ENCODE measurements at places on chromosomes 11 and 22. TPM values are rescaled to one million over a fixed set of nuclear protein-coding genes. Genes with fewer than 3 reads are reported as not detected.

TMPRSS5 gene
- 18.8 TPM for total RNA-seq

DNA sequence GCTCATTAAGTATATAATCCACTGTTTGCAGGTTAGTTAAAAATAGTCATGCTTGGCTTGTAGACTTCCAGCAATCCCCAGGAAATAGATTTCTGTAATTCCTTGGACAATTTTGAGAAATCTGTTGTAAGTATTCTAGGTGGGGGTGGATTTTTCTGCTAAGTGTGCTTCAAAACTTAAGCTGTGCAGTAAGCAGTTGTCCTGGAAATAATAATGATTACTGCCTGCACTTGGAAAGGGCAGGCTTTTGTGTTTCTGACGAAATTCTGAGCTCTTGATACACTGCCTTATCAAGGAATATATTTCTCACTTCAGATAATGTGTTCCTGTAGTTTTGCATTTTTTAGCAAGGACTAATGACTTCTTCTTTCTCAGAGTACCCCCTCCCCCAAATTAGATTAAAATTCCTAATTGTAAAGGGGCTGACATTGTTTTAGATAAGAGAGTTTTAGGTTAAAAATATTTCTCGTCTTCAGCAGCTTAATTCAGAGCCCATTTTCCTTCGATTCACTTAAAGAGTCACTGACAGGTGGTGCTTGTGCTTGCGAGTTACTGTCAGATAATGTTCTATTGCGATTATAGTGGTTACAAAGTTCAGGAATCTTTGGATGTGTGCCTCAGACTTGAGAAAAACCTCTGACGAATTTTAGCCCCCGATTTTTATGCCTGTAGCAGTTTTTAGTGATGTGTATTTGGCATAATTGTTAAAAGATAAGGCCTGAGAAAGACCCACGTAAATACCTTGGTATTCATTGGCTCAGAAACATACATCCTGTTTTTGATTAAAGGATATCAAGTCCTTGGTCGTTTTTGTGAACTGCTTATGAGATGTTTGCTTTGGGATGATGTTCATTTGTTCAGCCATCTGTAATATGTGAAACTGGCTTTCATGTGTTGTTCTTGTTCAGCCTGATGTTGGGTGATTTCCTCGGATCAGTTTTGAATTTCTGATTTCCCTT, 120.5 kb downstream of the HIPK3 start:
- no peak for DNase-seq

DNA sequence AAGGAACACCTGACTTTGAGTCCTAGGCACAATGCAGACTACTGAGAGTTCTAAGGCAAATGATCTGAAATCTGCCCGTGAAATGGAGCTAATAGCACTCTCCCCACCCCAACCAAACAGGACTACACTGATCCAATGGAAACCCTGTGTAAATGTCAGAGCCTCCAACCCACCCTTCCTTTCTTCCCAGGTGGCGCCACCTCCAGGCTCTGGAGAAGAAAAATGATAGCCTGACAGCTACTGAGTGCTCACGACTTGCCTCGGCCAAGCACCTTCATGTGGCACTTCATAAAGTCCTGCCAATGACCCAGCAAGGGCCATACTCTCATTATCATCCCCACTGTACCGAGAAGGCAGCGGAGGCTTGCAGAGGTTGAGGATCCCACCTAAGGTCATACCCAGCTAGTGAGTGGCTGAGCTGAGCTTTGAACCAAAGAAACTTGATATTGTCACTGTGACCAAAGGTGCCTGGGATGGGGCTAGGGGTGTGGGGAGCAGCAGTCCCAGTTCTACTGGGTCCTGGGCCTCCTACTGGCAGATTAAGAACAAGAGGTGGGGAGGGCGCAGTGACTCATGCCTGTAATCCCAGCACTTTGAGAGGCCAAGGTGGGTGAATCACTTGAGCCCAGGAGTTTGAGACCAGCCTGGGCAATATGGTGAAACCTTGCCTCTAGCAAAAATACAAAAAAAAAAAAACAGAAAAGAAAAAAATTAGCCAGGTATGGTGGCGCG, 20.5 kb downstream of the TST start:
- no peak for DNase-seq

DNA sequence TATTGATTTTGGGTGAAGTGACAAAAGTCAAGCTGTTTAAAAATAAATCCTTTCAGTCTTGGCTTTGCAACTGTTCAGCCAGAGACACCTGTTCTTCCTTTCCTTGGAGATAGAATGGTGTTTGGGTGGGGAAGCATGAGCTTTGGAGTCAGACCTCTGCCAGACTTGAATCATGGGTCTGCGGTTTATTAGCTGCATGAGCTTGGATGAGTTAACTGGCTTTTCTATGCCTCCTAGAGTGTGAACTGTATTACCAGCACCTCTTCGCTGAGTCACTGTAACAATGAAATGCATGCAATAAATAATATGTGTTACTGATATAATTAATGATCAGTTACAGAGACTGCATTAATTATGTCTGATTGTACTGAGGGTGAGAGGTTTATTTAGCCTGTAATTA, 13.5 kb upstream of the MYEOV start:
- DNase-seq = no peak

- DNase-seq = no peak
Observed at GRCh38 chr11:64224151-64224890, 1.7 kb downstream of the TRPT1 start.

DNA sequence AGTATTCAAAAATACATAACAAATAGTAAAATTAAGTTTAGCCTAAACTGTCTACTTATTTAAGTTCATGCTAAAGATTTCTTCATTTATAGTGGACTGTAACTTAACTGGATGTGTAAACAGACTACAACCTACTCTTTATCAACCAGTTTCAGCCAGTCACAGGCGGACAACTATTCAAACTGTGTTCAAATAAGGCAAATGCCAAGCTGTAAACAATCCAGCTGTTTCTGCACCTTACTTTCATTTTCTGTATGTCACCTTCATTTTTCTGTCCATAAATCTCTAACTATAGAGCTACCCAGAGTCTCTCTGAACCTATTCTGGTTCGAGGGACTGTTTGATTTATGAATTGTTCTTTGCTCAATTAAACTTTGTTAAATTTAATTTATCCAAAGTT, 992.8 kb downstream of the DLG2 start:
- no peak for DNase-seq

PKNOX2 gene
- total RNA-seq = 14.2 TPM

GRCh38 chr11:119934267-119934666, 203.6 kb downstream of the TRIM29 start:
- DNase-seq = no peak

DNA sequence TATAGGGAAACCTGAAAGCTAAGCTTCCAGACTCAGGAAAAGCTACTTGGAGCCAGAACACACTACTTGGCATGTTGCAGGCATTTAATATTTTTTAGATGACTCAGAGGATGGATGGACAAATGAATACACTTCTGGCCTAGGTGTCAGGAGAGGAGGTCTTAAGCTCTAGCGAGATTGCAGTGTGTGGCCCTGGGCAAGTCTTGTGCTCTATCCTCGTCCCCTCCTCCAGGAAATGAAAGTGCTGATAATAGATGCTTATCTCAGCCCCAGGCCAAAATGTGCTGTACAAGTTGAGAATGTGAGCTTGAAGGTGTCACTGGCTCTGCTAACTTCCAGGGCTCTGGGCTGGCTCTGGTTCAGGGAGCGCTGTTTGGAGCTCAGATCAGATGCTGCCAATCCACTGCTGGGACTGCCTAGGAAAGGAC, 136.3 kb downstream of the PKNOX2 start:
- DNase-seq = no peak

TAGLN gene
- total RNA-seq = 56.8 TPM

DNA sequence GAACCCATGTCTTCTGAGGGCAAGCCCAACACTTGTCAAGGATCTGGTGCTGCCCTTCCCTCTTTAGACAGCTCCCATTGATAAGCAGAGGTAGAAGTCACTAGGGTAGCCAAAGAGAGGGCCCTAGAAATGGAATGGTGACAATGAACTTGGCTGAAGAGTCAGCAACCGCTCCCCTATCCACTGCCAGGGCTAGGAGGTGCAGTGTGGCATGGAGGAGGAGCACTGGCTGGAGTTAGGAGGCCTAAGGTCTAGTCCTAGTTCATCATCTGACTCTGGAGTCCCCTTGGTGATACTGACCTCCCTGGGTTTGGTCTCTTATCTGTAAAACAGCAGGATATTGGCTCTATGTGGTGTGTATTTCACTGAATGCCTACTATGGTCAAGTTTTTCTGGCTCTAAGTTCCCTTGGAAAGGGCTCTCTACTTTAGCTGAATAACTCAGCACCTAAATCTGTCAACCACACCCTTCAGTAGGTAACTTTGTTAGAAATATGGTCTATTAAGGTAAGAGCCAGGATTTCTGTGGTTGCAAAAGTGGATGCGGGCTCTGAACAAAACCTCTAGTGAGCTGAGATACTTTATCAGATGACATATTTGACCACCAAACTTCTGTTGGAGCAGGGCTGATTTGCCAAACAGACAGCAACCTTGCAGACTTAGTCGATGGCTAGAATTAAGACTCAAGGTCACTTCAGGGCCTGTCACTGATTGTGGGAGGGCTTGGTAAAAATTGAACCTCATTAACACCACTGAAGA, 10.5 kb downstream of the TIMP3 start:
- DNase-seq = no peak

- DNase-seq = no peak
Observed at GRCh38 chr22:41273128-41273527, 12.9 kb downstream of the RANGAP1 start.

- no peak for DNase-seq
Observed at GRCh38 chr11:78809931-78810541, 235.4 kb upstream of the NARS2 start.

DNA sequence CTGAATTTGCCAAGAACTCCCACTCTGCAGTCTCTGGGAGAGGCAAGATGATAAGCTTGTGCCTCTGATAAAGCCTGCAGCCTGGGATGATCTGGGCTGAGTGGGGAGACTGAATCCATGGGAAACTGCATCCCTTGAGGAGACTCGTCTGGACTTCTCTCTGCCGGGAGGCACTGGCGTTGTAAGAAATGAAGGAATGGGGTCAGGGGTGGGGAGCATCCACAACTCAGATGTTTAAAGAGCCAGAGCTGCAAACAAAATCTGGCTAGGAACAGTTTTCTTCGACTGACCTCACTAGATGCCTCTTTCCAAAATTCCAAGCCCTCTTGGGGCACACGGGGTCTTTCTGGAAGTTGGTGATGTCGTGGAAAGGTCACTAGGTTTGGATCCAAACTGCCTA, 64.4 kb downstream of the SPON1 start:
- DNase-seq = no peak

SEZ6L gene
- total RNA-seq = 31.6 TPM

DNA sequence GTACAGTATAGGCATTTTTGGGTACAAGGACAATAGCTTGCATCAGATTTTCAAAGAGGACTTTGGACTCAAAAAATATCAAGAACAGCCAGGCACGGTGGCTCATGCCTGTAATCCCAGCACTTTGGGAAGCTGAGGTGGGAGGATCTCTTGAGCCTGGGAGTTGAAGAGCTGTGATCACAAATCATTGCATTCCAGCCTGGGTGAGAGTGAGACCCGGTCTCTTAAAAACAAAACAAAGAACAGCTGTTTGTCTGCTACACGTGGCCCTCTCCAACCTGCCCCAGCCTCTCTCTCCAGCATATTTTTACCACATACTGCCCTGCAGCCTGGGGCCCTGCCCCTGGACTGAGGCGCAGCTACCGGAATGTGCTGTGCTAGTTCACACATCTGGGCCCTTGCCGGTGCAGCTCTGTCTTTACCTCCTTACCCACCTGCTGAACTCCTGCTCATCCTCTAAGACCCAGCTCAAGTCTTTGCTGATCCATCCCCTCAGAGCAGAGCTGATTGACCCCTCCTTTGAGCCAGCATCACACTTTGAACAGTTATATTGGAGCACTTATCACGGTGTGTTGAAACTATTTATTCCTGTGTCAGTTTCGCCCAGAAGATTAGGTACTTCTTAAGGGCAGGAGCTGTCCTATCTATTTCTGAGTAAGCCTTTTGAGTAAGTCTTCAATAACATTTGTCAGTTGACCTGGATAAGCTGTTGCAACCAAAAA, 29.4 kb downstream of the GRIK4 start:
- no peak for DNase-seq

DNA sequence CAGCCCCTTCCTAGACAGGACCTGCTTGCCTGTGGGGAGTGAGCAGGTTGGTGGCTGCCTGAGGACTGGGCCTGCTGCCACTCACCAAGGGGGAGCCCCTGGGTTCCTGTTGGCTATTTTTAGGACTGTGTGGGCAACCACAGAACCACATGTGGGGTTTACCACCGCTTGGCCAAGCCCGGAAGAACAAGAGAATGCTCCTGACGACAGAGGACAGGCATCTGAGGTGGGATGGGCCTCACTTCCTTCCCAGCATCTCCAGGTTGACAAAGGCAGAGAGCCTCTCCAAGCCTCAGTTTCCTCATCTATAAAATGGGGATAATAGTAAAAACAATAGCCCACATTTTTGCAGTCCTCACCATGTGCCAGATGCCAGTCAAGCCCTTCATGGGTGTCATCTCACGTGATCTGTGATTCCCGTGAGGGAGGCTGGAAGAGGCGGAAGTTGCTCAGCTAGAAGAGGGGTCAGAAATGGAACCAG, 43.6 kb downstream of the LRRC32 start:
- no peak for DNase-seq

MIAT gene
- total RNA-seq = 38.7 TPM

- DNase-seq = no peak
Observed at GRCh38 chr11:120068114-120068573, 69.8 kb downstream of the TRIM29 start.

DNA sequence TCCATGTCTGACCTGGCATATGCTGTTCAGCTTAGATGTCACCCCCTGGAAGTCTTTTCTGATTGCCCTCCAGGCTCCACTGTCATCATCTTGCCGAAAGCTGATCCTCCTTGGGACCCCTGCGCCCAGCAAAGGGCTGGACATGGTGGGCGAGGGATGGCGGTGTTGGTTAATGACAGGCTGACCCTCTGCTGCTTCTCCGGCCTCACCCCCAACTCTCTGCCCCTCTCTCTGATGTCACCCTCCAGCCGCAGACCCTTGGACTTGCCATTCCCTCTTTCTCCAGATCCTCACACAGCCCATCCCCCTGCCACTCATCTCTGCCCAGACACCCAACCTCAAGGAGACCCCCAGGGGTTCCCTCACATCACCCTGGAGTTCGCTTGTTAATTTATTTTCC, 2.3 kb downstream of the EHBP1L1 start:
- DNase-seq = no peak

DNA sequence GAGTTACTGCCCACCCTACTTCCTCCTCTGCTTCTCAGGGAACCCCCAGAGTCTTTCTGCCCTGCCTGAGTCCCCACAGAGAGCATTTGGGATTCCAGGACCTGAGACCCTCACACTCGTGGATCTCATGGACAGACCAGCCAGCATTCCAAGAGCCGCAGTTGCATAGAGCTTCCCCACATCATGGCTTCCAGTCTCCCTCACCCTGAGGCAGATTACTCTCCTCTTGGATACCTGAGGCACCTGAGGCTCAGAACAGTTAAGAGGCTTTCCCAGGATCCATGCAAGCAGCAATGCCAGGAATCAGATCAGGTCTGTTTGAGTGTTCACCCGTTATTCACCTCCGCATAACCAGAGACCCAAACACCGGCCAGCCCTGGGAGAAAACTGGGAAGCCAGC, 102.2 kb downstream of the TRIM29 start:
- no peak for DNase-seq

DNA sequence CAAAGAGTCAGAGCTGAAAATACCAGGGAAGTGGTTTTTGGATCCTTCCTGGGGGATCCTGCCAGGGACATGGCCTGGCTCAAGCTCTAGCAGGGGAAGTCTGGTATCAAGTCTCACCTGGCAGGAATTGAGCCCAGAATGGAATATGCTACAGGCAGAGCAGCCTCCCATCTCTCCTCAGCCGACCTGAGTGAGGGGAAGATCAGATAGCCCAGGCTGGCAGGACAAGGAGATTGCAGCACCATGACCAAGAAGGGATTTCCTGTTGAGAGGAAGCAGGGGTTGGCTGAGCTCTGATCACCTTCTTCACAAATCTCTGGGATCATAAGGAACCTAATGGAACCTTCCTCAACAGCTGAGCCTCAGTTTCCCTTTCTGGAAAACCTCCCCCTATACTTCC, 13.0 kb downstream of the OAF start:
- DNase-seq = no peak

All from spinal cord (tissue), 10 donors.